Left ventricle myocardium inferior (tissue), 1 donor: ENCODE measurements at places on chromosomes 1 and 21.

GRCh38 chr1:221429264-221429663, 312.6 kb downstream of the DUSP10 start:
- DNase-seq, result no peak

GRCh38 chr1:17186216-17186909, 18.6 kb upstream of the PADI1 start:
- DNase-seq, result no peak

DNA sequence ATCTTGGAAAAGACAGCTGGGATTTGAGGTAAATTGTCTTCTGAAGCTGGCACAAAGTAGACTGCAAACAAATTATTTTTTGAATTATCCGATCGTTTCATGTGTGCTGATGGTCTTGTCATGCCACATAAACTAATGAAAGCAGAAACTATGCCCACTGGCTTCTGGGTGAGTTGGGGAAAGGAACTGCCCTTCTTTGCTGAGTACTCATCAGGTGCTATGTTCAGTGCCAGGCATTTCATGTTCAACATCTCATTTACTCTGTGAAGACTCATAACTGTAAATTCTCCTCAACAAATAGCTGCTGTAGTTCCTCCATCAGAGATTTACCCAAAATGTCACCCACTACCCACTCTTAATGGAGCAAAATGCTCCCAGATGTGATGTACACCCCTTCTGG, 1.2 kb downstream of the TRIT1 start:
- no peak for DNase-seq

DNA sequence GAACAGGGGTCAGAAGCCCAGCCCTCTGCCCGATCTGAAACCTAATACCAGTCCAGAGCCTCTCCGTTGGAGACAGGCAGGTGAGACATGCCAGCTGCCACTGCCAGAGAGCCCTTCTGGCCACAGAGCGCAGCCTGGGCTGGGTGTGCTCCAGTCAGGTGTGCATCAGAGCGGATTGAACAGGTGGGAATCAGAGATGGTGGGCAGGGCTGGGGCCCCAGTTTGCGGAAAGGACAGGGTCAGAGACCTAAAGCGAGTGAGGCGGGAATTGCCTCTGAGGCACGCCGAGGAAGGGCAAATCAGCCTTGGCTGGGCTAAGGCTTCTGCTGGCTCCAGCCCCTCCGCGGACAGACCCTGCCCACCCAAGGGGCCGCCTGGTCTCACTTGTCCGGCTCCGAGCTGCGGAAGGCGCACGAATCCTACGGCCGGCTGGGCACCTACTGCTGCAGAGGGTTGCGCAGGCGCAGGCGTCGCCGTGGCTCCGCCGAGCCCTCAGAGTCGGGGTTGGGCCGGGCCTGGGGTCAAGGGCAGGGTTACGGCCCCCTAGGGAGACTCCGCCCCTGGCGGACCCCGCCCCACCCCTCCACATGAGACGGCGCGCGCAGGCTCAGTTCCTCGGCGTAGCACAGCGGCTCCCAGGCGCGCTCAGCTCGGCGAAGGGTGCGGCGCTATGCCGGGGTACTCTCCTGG, 10.3 kb downstream of the CPLANE2 start:
- peak; percentile 62 for DNase-seq

- DNase-seq, result no peak
These were observed 19.3 kb upstream of the IGSF3 start for GRCh38 chr1:116686723-116687352.

DNA sequence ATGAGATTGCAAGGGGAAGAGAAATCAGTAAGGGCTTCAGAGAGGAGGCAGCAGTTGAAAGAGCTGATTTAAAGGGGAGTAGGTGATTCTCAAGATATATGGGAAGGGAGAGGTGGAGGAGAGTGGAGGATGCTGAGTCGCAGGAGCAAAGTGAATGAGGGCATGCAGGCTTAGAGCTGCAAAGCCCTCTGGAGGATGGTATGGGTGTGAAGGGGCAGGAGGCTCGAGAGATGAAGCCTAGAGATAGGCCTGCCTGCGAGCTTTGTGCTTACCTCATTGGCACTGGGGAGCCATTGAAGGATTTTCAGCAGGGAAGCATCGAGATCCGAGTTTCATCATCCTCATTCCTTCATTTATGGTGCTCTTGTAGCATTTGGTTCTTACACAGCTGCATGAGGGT, 15.8 kb upstream of the SH2D2A start:
- no peak for DNase-seq

GRCh38 chr1:236425031-236425663, 31.1 kb downstream of the EDARADD start:
- DNase-seq, result no peak

DNA sequence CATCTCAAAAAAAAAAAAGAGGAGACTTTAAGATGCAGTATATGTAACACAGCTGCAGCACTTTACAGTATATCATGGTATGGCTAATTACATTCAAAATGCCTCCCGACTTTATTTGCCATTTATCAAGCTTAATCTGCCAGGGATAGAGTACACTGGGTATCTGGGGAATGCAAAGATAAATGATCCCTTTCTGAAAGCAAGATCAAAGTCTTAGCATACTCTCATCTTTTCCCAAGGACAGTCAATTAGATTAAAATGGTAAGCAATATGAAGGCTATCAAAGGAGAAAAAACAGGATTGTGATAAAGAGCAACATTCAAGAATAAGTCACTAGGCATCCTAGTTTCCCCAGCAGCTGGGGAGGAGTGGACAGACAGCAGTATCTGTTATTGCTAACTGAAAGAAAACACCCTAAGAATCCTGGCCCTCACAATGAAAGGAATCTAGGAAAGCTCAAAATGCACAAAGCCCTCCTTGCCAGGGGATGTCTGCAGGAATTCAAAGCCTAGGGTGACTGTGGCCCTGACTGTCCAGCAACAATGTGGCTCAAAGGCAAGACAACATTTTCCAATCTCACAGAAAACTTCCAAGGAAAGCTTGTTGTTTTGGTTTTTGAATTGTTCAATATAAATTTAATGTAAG, 56.7 kb upstream of the RAP1GAP start:
- DNase-seq, result no peak

DNA sequence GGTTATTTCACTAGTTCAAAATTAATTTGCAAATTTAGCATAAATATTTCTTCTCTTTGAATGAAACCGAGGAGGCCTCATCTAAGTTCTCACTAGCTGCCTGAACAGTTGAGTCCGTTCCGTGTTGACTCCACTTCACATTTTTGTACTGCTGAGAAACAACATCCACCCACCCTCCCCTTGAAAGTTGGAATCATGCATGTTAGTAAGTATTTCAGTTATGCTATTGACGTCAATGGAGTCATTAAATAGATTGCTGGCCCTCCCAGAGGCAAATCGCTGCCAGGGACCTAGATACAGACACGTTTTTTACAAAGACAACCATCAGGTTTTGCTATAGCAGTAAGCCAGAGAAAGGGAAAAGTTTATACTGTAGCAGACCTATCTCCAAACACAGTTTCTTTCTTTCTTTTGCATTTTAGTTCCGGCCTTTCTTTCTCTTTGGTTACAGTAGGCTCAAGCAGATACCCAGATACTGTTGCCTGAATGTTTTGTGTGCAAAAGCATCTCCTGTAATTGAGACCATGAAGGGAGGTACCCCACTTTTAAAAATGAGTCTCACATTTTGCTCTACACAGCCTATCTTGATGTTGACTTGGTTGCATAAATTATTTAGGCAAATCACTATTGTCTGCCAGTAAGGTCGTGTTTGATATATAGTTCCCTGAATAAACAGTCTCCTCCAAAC, 262.6 kb upstream of the SGIP1 start:
- DNase-seq, result peak; percentile 79

- no peak for DNase-seq
These were observed 101.9 kb upstream of the SOD1 start for GRCh38 chr21:31557421-31558188.

DNA sequence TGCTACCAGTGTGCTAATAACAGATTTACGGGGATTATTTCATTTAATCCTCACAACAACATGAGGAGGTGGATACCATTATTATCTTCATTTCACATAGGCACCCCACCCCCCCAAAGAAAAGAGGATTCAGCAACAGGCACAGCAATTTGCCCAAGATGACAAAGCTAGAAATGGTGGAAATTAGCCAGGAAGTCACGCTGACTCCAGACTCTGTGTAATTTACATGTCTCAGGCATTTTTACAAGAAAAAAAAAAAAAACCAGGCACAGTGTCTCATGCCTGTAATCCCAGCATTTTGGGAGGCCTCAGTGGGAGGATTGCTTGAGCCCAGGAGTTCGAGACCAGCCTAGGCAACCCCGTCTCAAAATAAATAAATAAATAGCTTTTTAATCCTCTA, 37.5 kb upstream of the PRDM2 start:
- no peak for DNase-seq

- DNase-seq, result no peak
These were observed 10.0 kb downstream of the STMN1 start for GRCh38 chr1:25896266-25896665.
